Femur (tissue), 1 donor: ENCODE measurements at places on chromosomes 3 and 15.

DNA sequence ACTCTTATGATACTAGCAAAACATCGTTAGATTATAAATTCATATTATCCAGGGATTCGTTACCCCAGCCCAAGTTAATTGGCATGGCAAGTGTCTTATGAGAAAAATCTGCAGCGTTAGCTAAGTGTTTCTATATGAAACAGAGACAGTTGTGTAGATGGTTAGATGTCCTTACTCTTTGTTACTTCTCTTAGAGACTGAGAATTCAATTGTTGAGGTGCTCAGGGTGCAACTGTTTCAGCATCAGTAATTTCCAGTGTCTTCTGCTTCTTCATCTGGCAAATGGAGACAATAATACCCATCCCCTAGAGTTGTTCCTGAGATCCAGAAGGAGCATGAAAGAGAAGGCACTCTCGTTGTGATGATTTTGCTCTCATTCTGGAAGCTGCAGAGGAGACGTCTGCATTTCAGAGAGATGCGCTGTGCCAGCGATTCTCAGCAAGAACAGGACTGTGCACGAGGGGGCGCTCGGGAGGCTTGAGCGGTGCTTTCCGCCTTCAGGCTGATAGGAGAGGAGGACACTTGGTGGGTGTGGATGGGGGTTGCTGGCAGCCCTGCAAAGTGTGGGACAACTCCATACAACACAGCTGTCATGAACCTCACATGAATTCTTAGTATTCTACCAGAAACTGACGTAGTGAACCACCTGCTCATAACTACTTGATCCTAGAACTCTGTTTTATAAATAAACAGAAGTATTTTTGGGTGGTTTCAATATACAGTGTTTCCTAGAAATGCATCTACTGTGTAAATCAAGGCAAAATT is 39.7 kb upstream of the SPSB4 start:
- DNase-seq = peak; percentile 92

DNA sequence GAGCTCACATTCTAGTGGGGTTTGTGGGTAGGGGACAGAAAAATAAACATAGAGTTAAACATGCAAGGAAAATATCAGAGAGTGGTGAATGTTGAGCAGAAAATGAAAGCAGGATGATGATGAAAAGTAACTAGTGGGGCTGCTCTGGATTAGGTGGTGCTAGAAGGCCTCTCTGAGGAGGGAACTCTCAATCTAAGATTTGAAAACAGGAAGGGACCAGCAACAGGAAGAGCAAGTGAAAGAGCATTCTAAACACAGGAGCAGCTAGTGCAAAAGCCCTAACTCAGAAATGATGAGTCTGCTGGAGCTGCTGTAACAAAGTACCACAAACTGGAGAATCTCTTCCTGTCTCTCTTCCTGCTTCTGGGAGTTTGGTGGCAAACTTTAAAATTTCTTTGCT is 468.6 kb upstream of the AGTR1 start:
- DNase-seq = no peak

GRCh38 chr3:124840331-124840730 is 46.8 kb downstream of the ITGB5 start:
- DNase-seq = no peak

- no peak for DNase-seq
Measured at GRCh38 chr15:63456258-63456657, 48.1 kb upstream of the USP3 start.

DNA sequence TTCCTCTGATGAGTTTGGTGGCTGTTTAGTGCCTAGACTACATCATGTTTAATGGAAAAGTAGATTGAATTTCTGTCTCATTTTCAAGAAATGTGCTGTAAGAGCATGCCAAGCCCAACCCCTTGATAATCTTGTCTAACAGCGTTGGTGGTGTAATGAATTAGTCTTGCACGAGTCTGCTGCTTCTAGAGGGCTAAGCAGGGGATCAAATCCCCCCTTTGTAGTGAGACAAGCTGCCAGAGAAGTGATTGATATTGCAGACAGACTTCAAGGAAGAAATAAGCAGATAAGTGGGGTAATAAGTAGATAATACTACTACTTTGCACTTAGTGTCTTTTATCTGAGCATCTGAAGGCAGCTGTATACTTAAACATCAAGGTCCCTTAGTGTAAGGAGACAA is 141.4 kb downstream of the TP63 start:
- DNase-seq = no peak

- no peak for DNase-seq
Measured at GRCh38 chr15:80982205-80982604, 7.4 kb downstream of the MESD start.

GRCh38 chr15:37370941-37371340 is 270.6 kb upstream of the MEIS2 start:
- no peak for DNase-seq

GRCh38 chr3:26058901-26059321 is 269.0 kb downstream of the OXSM start:
- DNase-seq = peak; percentile 53
